ENCODE measurements at places on chromosomes 5 and 9.

DNA sequence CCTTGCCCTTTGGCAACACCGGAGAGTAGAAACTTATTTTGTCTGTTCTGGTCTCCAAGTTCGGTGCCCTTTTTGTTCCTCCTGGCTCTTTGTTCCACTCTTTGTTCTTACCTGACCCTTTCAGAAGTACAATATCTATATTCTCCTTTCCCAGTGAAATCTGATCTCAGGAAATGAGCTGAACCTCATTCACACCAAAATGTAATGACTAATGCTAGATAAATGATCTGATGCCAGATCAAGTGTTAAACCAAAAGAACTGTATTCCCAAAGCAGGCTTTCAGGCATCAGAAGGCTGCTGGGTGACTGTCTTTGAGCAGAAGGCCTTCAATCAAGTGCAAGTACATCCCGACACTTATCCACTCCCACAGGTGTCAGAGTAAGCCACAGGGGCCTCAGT, 156.4 kb downstream of the SPOCK1 start:
- DNase-seq, result no peak

GRCh38 chr5:143791848-143792731, 19.9 kb upstream of the HMHB1 start:
- no peak for DNase-seq

DNA sequence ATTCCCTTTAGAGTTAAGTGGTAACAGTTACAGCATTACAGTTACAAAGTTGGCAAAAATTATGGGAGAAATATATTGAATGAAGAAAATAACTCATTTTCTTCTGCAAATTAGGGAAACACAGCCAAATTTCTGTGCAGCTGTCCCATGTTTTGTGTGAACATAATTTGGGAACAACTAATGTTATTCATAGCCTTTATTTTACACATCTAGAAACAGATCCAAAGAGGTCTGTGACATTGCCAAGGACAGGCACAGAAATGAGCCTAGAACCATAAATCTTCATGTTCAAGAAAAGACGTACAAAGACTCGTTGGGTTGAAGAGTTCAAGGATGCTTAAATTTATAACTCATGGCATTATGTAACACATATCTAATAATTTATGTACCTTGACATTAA, 114.1 kb upstream of the TXNDC8 start:
- DNase-seq, result no peak

DNA sequence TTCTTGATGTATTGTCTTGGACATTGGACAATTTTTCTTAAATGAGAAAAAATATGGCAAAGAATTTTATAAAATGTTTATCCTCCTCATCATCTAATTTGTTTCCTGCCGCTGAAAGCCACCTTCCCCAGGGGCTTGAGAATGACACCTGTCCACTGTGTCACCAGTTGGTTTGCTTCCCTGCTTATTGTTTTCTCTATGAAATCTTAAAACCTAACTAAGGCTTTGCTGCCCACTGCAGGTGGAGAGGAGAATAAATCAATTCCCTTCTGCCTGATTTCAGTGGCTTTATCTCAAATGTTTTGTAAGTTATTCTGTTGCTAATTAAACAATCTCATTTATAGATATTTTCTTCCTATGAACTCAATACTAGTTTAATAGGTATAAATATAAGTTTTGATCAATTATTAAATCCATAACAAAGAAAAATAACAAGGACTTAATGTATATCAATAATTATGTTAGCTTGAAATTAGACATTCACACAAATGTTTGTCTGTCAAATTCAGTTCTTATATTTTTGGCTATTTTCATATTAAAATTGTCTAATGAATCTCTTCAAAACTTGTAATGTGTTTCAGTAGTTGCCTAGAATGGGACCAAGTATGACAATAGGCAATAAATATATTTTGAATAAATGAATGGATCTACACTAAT, 822.5 kb downstream of the PTPRD start:
- DNase-seq, result no peak

- no peak for DNase-seq
Measured at GRCh38 chr5:1107167-1108022, 4.5 kb downstream of the SLC12A7 start.

- no peak for DNase-seq
Measured at GRCh38 chr9:102185371-102185770, 446.9 kb upstream of the GRIN3A start.

DNA sequence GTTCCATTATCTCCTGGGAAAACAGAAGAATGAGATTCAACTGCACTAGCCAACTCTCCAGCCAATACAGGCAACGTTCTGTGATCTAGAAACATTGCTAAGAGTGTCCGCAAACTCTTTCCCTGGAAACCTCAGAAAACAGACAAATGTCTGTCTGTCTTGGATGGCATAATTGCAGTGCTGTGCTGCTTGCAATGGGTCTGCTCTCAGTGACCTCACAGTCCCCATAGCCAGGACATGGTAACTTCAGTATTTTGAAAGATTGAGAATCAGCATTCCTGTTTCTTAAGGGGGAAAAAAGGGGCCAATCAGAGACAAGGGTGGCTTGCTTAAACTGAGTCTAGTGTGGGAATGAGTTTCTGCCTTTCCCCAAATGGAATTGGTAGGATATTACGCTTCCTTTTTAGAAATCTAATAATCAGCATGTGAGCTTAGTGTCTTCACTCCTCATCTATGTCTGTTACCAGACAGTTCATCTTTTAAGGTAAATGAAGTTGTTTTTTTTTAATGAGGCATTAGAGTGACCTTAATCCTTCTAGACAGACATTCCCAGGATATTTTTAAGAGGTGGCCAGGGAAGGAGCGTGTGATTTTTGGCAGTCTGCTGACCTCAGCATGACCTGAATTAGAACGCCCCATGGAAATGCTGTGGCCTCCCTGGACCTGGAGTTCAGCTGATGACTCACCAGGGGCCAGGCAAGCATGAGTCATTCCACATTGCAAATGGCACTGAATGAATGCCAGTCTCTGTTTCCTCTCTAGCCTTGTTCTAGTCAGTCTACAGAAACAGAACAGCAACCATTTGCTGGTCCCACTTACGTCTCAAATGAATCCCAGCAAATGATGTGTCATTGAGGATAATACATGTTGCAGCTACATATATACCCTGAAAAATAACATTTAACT, 210.2 kb upstream of the ACTBL2 start:
- DNase-seq, result peak; percentile 1

- DNase-seq, result no peak
Measured at GRCh38 chr5:132420706-132421272, 51.3 kb downstream of the SLC22A5 start.

DNA sequence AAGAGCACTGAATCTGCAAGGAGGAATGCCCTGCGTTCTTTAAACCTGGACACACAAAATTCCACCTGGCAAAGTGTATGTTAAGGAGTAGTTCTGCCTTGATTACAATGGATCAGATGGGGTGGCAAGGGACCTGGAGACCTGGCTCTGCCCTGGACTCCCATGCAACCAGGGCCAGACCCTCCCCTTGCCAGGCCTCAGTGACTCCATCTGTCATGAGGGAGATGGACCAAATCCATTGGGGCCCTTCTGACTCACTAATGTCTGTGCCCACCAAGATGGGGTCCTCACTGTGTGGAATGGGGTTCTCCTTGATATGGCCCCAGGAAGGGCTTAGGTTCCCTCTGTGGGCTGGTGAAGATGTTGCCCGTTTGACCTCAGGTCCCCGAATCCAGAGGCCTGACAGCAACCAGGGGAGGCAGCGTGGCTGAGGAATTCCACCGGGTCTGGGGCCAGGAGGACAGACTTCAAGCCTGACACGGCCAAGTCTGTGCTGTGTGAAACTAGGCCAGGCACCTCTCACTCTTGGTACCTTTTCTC, 100.3 kb downstream of the PAX5 start:
- DNase-seq, result no peak

- DNase-seq, result no peak
Measured at GRCh38 chr5:151675611-151676313, 11.0 kb downstream of the SPARC start.

DNA sequence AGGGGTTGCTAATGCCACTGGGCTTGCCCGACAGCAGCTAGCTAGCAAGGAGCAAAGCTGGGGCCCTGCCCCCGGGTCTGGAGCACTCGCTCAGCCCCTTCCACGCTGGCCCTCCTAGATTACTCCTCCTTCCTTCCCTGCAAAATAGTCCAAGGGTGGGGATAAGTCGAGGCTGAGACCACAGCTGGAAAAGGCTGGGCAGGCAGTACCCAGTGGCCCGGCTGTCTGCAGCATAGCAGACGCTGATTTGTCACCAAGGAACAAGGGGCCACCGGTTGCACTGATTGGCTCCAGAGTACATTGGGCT, 73.9 kb downstream of the ADAMTS2 start:
- no peak for DNase-seq

- no peak for DNase-seq
Measured at GRCh38 chr5:125584140-125584520, 837.7 kb upstream of the ZNF608 start.

DNA sequence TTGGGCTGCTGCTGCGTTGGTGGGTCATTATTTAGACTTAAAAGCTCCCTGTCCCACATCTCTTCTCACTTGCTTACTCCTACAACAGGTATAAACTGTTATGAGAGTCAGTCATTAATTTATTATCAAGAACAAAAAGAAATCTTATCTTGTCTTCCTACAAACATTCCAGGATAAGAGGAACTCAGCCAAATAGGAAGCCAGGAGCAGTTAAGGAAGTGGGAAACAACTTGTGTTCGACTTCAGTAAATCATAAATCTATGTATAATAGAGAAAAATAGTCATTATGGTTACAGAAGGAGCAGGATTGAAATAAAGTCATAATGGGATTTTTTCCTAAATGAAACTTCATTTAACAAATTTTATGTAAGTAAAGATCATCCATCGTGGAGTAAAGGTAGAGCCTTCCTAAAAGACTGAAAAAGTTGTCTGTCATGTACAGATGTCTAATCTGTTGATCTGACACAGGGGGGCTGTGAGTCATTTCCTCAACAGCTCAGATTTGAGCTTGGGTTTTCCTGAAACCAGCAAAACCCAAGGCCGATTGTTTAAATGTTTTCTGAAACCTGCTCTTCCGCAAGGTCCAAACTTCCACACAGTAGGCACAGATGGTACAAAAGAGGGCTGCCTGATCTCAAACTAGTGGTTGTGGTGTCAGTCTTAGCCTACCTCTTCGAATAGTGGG, 25.3 kb upstream of the LRRTM2 start:
- DNase-seq, result no peak

DNA sequence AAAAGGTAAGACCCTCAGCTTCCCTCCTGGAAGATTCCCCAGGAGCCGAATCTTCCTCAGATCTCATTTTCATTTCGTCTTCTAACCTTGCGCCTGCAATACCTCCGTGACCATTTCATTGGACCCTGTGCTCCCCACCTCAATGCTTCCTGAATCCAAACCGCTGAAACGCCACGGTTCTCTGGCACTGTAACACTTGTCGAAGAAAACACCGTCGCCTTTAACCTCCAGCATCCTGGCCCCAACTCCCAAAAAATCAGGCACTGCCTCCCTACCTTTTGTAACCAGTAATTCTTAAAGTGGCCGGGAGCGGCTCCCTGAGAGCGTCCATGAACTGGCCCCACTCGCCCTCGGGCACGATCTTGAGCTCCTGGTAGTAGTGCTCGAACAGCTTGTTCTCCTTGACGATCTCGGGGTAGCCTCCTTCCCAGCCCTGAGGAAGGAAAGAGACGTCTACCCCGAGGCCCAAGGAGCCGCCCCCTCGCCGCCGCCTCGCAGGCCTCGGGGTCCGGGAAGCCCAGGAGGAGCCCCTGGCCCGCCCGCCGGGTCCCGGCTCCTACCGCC, 438 bp downstream of the NSUN2 start:
- DNase-seq, result no peak

DNA sequence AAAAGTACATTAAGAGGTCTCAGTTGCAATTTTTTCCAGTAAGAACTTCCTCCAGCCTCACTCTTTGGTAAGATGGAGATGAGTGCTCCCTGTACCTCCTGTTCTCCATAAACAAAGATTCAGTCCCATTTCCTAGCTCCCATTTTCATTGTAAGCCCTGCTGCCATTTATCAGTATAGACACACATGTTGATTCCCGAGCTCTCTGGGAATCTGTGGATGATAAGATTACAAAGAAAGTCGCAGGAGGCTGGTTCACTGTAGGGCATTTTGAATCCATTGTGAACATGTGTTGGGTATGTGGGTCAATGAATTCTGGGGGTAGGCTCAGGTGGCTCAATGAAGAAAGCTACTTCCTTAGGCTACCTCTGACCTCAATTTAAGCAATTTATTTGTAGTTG, 36.7 kb downstream of the RGMB start:
- DNase-seq, result no peak
